ENCODE measurements at places on chromosomes 5 and 9.

DNA sequence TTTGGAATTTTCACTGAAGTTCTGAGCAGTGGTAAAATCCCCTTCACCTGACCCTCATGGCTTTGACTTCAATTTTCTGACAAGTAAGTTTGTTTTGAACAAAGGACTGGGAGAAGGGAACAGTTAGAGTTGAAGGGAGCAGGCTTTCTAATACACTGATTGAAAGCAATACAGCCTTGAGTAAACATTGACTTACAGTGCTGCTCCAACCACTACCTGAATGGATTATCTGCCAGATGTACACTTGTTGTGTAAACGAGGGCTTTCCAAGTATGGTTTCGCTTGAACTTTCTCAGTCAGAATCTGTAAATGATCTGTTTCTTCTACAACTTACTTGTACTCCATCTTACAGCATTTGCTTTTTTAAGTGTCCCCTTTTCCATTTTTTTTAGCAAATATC is 1414.9 kb upstream of the NUDT12 start:
- no peak for DNase-seq

GRCh38 chr9:70362952-70363351 is 51.5 kb downstream of the KLF9 start:
- DNase-seq = no peak

DNA sequence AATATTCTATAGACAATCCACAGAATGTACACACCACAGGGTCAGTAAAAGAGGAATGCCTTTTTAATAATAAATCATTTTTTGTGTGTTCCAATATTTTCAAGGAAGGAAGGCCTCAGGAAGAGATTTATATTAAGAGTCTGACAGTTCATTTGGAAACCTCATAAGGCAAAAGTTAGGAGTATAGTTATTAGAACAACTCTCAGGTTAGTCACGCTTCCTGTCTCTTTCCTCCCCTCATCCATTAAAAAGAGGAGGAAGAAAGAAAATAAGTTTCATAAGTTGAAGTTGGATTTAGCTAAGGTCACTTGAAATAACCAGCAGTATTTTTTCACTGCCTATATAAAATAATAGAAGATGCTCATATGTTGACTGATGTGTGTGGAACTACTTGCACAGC is 863.2 kb downstream of the PTPRD start:
- DNase-seq = no peak

GRCh38 chr9:106892632-106893031 is 29.7 kb downstream of the ZNF462 start:
- DNase-seq = peak; percentile 97

DNA sequence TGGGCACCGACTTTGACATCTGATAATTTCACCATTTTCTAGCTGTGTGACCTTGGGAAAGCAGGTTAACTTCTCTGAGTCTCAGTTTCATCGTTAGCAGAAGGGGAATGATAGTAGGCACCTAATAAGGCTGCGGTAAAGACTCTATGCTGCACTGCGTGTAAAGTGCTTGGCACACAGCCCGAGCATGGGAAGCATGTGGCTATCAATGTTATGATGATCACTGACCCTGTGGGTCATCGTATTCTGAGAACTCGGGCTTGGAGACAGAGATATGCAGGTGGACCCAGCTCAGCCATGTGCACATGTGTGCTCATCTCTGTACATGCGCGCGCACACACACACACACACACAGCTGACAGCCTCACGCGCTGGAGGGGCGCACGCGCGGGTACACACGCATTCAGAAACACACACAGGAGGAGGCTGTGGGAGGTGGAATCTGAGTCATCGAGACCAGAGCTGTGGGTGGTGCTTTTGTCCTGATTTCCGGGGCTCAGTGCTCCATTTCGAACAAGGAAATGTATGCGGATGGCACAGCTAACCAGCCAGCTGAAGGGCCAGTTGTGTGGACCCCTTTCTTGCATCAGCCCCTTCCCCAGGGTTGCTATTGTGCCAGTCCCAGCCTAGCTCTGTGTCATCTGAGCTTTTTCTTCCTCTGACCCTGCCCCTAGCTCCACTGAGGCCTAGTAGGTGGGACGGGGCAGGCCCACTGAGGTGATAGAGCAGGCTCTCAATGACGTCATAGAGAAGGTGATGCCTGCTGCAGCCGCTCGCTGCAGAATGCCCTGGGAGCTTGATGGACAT is 11.1 kb upstream of the ARAP3 start:
- peak; percentile 43 for DNase-seq

DNA sequence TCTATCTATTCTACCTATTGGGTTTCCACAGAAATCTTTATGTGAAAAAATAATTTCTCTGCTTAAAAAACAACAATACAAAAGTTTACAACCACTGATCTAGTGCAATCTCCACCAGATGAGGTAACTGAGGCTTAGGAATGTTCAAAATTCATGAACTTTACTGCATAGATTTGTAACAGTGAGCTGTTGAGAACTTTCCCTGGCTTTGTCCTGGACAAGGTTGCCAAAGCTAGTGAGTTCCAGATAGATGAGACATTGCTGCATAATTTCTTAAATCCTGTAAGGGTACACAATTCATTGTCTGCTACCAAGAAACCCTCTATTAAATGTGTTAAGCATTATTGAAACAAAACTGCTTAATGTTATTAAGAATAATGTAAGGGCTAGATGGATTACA is 102.7 kb downstream of the OSMR start:
- no peak for DNase-seq

- DNase-seq = no peak
Measured at GRCh38 chr5:172299916-172300439, 16.4 kb upstream of the UBTD2 start.

GRCh38 chr5:124665035-124665434 is 81.4 kb downstream of the ZNF608 start:
- peak; percentile 34 for DNase-seq

DNA sequence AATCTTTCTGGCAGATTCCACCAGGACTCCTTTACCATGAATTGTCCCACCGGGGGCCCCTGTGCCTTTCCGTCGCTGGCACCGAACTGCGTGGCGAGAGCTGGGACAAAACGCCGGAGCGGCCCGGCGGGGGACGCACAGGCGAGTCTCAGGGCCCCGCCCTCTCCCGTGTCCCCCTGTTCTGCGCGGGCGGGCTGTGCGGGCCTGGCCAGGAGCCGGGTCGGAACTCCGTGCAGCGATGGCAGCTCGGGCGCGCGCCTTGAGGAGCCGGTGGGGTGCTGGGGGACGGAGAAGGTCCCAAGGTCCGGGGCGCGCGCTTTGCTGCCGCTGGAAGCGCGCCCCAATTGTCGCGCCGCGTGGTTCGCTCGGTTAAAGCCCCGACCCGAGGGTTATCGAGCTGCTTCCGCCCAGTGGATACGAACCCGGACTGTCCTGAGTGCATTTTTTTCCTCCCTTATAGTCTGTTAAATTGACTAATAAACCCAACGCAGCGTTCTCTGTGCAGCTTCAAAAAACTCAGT is 125.3 kb downstream of the TMEM174 start:
- DNase-seq = no peak

GRCh38 chr9:127132921-127133647 is 10.6 kb upstream of the ANGPTL2 start:
- peak; percentile 57 for DNase-seq

Measured in fibroblast of skin of scalp (primary cell).